HFFc6 (cell line): ENCODE measurements at places on chromosomes 11 and 22. TPM values are rescaled to one million over a fixed set of nuclear protein-coding genes. Genes with fewer than 3 reads are reported as not detected.

GRCh38 chr11:72740060-72740424, 12.2 kb downstream of the ARAP1 start:
- H3K27ac ChIP-seq: 0 out of 2 replicates have a peak overlapping the region, but pooled peaks have one; percentile 14
- peaks cover 75% of the 10 kb centered on the region for H3K4me1 ChIP-seq
- no peak for DNase-seq
- no peaks in the 10 kb centered on the region; the same call in none of the 2 replicates for H3K27me3 ChIP-seq
- no peak overlapping the region for H3K4me3 ChIP-seq
- no peaks in the 10 kb centered on the region for H3K36me3 ChIP-seq

DNA sequence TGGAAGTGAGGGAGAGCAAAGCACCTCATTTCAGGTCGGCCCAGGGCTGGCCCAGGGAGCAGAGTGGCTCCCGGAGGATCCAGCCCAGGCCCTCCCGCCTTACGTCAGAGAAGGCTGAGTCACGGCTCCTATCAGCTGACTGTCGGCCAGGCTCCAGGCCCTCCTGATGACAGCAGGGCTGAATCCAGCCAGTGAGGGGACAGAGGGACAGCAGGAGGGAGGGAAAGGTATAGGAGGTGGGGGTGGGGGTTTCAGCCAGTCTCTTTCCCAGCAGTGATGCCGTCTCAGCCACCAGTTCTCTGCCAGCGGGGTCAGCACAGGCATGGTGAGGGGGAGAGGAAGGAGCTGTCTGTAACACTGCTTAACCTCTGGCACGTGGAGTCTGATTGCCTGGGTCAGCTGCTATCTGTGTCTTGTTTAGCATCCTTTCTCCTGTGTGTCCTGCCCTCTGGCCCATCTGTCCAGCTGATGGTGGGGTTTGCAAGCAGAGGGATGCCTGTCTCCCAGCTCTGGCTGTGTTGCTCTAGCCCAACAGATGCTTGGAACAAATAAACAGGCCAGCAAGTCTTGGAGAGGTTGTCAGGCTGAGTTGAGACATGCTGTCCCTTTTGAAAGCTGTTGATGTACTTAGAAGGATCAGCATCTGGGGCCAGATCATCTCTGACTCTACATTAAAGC, 74.0 kb downstream of the ADAMTS15 start:
- H3K36me3 ChIP-seq: no peaks in the 10 kb centered on the region
- peak overlapping the region; percentile 40; the same call in 1 of the 2 replicates for H3K4me3 ChIP-seq
- H3K4me1 ChIP-seq: peaks cover 31% of the 10 kb centered on the region
- peaks cover 2% of the 10 kb centered on the region for H3K27me3 ChIP-seq

DNA sequence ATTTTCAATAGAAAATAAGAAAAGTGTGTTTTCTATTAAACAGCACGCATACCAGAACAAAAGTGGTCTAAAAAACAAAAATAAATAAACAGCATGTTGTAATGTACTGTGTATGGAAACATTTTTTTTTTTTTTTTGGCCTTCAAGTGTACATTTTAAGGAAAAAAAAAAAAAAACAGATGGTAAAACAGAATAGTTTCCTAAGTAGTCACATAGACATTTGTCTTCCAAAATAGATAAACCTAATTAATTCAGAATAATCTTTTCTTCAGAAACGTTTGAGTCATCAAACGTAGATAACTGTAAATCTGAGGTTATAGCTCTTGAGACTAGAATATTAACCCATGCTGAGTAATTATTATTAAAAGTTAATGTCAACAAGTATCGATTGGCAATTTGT, 396 bp upstream of the CFAP300 start:
- DNase-seq: no peak
- peak overlapping the region; percentile 78 for H3K27ac ChIP-seq
- H3K4me1 ChIP-seq: peaks cover 20% of the 10 kb centered on the region
- H3K4me3 ChIP-seq: peak overlapping the region; percentile 88
- H3K36me3 ChIP-seq: no peaks in the 10 kb centered on the region

The LIF gene
- 0.92 to 1.4 TPM (median 1.0 TPM) in 3 replicates for total RNA-seq

DNA sequence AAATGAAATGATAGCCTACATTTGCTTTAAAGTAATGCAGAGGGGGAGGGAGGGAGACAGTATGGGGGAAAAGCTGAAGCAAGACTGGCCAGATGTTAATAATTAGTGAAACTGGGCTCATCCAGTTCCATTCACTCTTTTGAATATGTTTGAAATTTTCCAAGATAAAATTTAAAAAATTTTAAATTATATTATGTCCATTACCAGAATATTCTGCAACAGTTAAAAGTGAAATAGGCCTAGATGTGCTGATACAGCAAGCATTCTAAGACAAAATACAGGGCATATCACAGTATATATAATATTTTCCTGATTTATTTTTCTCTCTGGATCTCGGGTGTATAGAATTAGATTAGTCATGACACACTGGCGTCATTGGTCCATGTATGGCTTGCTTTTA, 13.6 kb upstream of the ZNRF3 start:
- H3K36me3 ChIP-seq: no peaks in the 10 kb centered on the region
- no peak overlapping the region for H3K27ac ChIP-seq
- DNase-seq: no peak
- peaks cover 7% of the 10 kb centered on the region for H3K27me3 ChIP-seq
- H3K4me1 ChIP-seq: no peaks in the 10 kb centered on the region

- H3K4me1 ChIP-seq: no peaks in the 10 kb centered on the region
- H3K4me3 ChIP-seq: no peak overlapping the region
- H3K36me3 ChIP-seq: no peaks in the 10 kb centered on the region
- H3K27ac ChIP-seq: no peak overlapping the region
- DNase-seq: no peak
These were observed 67.6 kb downstream of the BARX2 start for GRCh38 chr11:129443276-129443675.

GRCh38 chr11:69380451-69380901, 86.5 kb downstream of the MYEOV start:
- H3K4me3 ChIP-seq: no peak overlapping the region
- peaks cover 11% of the 10 kb centered on the region for H3K27me3 ChIP-seq
- peaks cover 10% of the 10 kb centered on the region for H3K36me3 ChIP-seq
- H3K4me1 ChIP-seq: peaks cover 6% of the 10 kb centered on the region; the same call in 1 of the 2 replicates
- H3K27ac ChIP-seq: no peak overlapping the region
- DNase-seq: no peak

DNA sequence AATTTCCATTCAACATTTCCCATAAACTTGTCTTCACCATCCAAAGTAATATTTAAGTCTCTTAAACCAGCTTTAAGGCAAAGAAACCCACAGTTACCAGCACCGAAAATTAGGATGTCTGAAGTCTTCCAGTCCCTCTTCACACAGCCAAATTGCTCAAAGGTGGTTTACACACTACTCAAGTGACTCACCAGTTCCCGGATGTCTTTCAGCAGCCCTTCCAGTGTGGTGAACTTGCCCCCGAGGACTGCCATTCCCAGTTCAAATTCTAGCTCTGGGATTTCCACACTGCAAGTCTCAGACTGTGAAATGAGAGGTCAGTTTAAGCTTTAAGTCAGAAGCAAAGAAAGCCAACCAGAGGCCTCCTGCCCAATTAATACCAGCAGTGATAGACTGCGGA, 5.1 kb downstream of the ZPR1 start:
- peaks cover 55% of the 10 kb centered on the region for H3K4me1 ChIP-seq
- peak; percentile 39 for DNase-seq
- H3K36me3 ChIP-seq: peaks cover 68% of the 10 kb centered on the region

The MS4A13 gene
- total RNA-seq: not detected in 3 replicates

DNA sequence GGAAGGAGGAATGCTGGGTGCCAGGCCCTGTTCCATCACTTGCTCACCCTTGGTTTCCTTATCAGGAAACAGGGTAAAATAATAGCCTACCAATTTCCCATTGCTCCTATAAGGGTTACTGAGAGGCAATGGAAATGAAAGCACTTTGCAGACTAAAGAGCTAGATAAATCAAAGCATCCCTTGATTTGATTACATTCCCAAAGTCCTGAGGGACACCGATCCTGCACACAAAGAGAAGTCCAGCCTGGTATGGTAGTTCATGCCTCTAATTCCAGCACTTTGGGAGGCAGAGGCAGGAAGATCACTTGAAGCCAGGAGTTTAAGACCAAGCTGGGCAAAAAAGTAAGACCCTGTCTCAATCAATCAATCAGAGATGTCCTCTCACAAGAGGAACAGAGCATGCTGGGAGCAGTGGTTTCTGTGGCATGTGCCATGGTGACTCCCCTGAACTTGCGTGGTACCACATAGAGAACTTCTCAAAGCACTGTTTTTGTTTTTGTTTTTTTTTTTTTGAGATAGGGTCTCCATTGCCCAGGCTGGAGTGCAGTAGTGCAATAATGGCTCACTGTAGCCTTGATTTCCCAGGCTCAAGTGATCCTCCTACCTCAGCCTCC, 10.7 kb downstream of the TBC1D10A start:
- H3K4me3 ChIP-seq: no peak overlapping the region
- H3K4me1 ChIP-seq: peaks cover 66% of the 10 kb centered on the region
- no peak for DNase-seq
- peaks cover 25% of the 10 kb centered on the region; the same call in 1 of the 2 replicates for H3K36me3 ChIP-seq

GRCh38 chr11:63564784-63565350, 1.7 kb upstream of the PLAAT2 start:
- H3K27me3 ChIP-seq: peaks cover 24% of the 10 kb centered on the region
- no peak for DNase-seq
- no peaks in the 10 kb centered on the region for H3K36me3 ChIP-seq
- H3K4me3 ChIP-seq: no peak overlapping the region
- no peak overlapping the region for H3K27ac ChIP-seq

GRCh38 chr11:2446590-2447252, 1.9 kb downstream of the KCNQ1 start:
- H3K27me3 ChIP-seq: peaks cover 40% of the 10 kb centered on the region
- no peaks in the 10 kb centered on the region for H3K4me1 ChIP-seq
- H3K36me3 ChIP-seq: no peaks in the 10 kb centered on the region
- no peak for DNase-seq
- no peak overlapping the region for H3K4me3 ChIP-seq

DNA sequence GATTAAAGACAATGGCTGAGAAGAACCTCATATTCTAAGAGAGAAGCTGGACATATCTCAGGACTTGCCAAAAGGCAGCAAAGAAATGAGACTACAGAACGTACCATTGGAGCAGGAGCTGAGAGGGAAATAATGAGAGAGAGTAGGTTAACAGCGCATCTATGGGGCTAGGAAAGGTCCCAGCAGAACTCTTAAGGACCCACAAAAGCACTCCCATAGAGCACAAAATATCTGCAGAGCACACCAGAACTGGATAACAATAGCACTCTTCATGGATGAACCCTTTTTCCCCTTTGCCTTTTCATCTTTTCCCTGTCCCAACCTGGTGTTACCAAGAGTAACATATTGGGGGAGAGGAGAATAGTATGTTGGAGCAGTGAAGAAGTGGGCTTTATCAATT, 245.8 kb downstream of the METTL15 start:
- no peaks in the 10 kb centered on the region for H3K4me1 ChIP-seq
- peaks cover 4% of the 10 kb centered on the region; the same call in 1 of the 2 replicates for H3K36me3 ChIP-seq
- H3K27me3 ChIP-seq: no peaks in the 10 kb centered on the region
- no peak overlapping the region for H3K27ac ChIP-seq
- DNase-seq: no peak

DNA sequence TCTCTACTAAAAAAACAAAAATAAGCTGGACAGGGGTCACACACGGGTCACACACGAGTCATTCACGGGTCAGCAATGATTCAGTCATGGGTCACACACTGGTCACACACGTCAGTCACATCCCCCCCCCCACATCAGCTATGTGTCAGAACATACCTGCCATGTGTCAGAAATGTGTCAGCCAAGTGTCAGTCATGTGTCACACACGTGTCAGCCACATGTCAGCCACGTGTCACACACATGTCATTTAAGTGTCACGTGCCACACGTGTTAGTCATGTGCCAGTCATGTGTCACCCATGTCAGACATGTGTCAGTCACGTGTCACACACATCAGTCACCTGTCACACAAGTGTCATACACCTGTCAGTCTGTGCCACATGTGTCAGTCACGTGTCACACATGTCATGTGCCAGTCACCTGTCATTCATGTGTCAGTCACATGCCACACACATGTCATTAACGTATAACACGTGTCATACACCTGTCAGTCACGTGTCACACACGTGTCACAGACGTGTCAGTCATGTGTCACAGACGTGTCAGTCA, 28.7 kb upstream of the MMP20 start:
- DNase-seq: no peak
- no peak overlapping the region for H3K4me3 ChIP-seq
- no peaks in the 10 kb centered on the region for H3K4me1 ChIP-seq

The CSF2RB gene
- 0.35 to 3.2 TPM (median 0.90 TPM) in 3 replicates for total RNA-seq

DNA sequence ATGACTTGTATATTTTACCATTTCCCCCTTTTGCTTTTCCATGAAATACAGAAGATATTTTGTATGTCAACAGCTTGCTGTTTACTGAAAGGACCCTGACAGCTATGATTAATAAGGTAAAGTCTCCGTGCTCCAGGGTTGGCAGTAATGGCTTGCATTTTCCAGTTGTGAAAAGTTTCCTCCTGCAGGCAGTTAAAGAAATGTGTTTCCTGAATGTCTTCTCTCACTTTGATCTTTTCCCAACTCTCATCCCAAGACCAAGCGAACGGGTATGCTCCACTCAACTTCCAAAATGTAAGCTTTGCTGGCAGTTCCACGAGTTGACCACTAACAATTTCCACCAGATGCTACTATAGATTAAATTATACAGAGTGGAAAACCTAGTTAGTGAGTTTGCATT, 8.9 kb downstream of the FIBIN start:
- H3K36me3 ChIP-seq: no peaks in the 10 kb centered on the region
- H3K27ac ChIP-seq: no peak overlapping the region
- H3K4me3 ChIP-seq: no peak overlapping the region
- H3K4me1 ChIP-seq: peaks cover 10% of the 10 kb centered on the region

The C11orf91 gene
- total RNA-seq: 0.61 to 0.84 TPM (median 0.72 TPM) in 3 replicates

- DNase-seq: no peak
- no peaks in the 10 kb centered on the region for H3K36me3 ChIP-seq
- no peak overlapping the region for H3K4me3 ChIP-seq
These were observed 4.0 kb downstream of the AP5B1 start for GRCh38 chr11:65776710-65777141.

The MYOD1 gene
- total RNA-seq: not detected in 3 replicates

- H3K4me3 ChIP-seq: peak overlapping the region; percentile 96
- H3K27me3 ChIP-seq: no peaks in the 10 kb centered on the region
- peaks cover 36% of the 10 kb centered on the region for H3K4me1 ChIP-seq
- peak overlapping the region; percentile 93 for H3K27ac ChIP-seq
- H3K36me3 ChIP-seq: peaks cover 7% of the 10 kb centered on the region; the same call in 1 of the 2 replicates
- DNase-seq: no peak
These were observed 756 bp downstream of the CLNS1A start for GRCh38 chr11:77636731-77637344.
